ENCODE measurements at places on chromosomes 7 and 10.

- DNase-seq, result peak; percentile 13
These were observed 154.1 kb downstream of the KIAA1217 start for GRCh38 chr10:24363070-24363469.

- DNase-seq, result no peak
These were observed 20.4 kb upstream of the NUP42 start for GRCh38 chr7:23161482-23161881.

DNA sequence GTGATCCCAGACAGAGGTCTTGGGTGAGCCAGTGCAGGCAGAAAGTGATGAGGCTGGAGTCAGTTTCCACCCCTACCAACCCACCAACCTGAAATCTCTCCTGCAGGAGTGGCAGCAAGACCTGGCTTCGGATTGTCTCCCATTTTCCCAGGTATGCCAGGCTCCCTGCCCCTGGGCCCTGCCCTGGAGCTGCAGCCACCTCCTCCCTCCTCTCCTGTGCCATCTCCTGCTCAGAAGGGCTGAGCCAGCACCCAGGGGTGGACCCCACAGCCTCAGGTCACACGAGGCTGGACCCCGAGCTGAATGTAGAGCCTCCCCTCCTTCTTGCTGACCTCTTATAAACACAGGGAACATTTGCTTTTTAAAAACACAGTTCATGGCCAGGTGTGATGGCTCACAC, 17.0 kb upstream of the LIMK1 start:
- DNase-seq, result no peak

DNA sequence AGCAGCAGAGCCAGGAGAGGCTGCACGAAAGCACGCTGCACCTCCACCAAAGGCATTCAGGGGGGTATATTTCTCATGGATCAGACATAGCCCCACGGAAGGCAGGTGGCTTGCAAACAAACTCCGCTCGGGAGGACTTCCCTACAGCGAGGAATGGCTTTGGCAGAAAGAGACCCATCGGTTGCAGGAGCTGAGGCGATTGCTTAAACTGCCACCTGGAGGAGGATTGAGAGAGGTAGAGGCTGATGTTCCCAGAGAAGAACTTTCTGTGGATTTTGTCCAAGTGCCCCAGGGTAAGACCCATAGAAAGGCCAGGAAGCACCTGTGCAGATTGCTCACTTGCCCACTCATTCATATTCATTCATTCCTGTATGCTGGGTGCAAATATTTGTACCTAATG, 89.1 kb downstream of the NEUROD6 start:
- DNase-seq, result no peak

DNA sequence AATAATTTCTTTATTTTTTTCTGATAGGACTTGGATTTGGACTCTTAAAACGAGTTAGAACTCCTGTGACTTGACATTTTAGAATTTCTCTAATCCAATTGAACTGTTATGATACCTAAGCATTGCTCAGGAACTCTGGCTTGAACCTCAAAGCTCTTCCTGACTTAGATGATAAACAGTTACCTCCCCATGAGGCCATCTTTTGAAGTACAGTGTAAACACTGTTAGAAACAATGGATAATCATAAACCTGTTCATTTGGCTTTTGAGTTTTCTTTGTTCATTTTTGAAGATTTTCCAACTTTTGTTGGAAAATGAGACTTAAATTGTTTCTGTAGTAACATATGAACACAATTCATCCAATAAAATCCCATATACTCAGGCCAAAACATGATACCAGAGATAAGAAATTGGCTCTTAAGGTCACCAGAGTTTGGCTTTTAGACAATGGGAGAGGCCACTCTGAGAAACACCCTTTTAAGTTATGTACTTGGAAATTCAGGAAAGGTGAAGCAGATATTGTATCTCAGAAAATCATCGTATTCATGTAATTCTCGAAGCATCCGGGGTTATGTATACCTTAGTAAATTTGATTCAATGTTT, 59.6 kb downstream of the RUNDC3B start:
- no peak for DNase-seq

GRCh38 chr7:3847336-3847735, 546.3 kb downstream of the SDK1 start:
- DNase-seq, result no peak

Data from EL (cell line).